ENCODE measurements at places on chromosomes 11 and 22. TPM values are rescaled to one million over a fixed set of nuclear protein-coding genes. Genes with fewer than 3 reads are reported as not detected.

The CD6 gene
- total RNA-seq = not detected

The MACROD1 gene
- 166 TPM for total RNA-seq

The OR56A1 gene
- total RNA-seq = not detected

The RDX gene
- 126 TPM for total RNA-seq

The EI24 gene
- total RNA-seq = 53.8 TPM

The PANX1 gene
- total RNA-seq = 17.9 TPM

The LMO1 gene
- total RNA-seq = 2.6 TPM

The RBM4B gene
- 11.1 TPM for total RNA-seq

The DDI1 gene
- total RNA-seq = not detected

The TPBGL gene
- total RNA-seq = not detected

The ST3GAL4 gene
- 37.6 TPM for total RNA-seq

The NPAT gene
- 10.3 TPM for total RNA-seq

The SCN4B gene
- 5.3 TPM for total RNA-seq

The LSP1 gene
- 18.9 TPM for total RNA-seq

The SLC6A5 gene
- total RNA-seq = not detected

The TUB gene
- total RNA-seq = 27.3 TPM

The DBX1 gene
- total RNA-seq = not detected

The SCUBE2 gene
- total RNA-seq = 3.0 TPM

The LYVE1 gene
- 17.0 TPM for total RNA-seq

The NXPE4 gene
- total RNA-seq = not detected

The FGF19 gene
- total RNA-seq = not detected

The SAA2 gene
- total RNA-seq = not detected

Data from heart left ventricle (tissue), 16 donors.